ENCODE measurements at places on chromosomes 7 and 10.

GRCh38 chr7:74051193-74051592, 23.2 kb downstream of the ELN start:
- no peak for DNase-seq

- DNase-seq: peak; percentile 98
Measured at GRCh38 chr7:17405786-17406185, 107.3 kb downstream of the AHR start.

DNA sequence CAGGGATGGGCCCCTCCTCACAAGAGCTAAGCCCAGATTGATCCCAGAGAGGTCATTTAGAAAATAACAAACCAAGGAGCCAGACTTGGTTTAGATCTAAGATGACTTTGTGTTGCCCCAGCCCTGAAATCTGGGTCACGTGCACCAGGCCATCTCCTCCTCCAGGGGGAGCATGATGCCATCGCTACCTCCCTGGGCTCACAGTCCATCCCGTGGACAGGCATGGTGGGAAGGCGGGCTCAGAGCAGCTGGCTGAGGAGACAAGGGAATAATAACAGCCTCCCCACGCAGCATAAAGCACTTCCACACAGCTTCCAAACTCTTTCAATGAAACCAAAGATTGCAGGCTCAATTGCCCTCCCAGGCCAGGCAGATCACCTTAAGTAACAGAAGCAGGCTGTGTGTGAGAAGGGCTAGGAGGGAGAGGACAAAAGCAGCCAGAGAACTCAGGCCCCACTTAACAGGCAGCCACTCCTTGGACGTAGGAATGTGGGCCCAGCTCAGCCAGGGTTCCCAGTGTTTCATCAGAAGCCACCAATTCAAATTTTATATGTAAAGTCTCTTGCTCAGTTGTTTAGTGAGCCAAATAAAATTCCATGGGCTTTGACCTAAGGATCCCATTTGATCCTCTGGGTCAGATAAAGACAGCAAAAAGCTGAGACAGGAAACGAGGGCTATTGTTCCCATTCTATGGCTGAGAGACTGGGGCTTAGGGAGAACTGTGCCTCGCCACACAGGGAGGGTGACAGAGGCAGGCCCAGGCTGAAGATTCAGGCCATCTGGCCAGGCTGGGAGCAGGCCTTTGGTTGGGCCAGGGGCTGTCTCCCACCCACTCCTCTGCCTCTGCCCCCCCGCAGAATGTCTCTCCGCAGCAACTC, 100.2 kb downstream of the COL13A1 start:
- peak; percentile 66 for DNase-seq

- peak; percentile 38 for DNase-seq
Measured at GRCh38 chr7:39567294-39567693, 1.1 kb downstream of the YAE1 start.

DNA sequence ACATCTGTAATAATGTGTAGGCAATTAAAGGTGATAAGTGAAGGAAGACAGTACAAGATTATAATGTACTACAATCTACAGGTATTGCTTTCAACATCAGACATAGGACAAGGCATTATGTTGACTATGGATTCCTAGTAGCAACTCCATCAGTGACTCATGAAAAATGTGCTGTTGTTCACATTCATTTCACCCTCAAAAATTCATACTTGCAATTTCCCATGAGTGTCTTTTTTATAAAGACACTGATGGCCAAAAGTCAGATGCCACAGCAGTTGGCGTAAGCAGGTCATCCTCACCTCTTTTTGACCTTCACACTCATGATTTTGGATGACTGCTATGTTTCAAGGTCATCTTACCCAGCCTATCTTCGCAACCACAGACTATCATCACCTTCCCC, 100.0 kb upstream of the AMPH start:
- peak; percentile 64 for DNase-seq

GRCh38 chr10:36779238-36779846, 346.1 kb upstream of the ANKRD30A start:
- DNase-seq: peak; percentile 51

DNA sequence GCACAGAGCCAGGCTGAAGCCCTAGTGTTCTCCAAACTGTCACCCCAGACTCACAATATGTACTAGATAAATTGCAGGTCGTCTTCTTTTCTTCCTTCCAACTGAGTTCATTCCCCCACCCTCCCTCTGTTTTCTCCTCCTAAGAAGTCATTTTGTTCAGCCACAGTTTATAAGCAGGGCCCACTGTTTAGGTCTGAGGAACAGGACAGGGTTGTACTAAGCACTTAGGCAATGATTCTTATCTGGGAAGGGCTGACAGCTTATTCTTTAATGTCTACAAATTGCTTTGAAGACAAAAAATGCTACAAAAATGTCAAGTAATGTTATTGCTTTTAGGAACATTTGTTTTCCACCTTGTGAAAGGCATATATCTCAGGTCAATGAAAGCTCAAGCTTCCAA, 59.1 kb downstream of the CDC123 start:
- no peak for DNase-seq

DNA sequence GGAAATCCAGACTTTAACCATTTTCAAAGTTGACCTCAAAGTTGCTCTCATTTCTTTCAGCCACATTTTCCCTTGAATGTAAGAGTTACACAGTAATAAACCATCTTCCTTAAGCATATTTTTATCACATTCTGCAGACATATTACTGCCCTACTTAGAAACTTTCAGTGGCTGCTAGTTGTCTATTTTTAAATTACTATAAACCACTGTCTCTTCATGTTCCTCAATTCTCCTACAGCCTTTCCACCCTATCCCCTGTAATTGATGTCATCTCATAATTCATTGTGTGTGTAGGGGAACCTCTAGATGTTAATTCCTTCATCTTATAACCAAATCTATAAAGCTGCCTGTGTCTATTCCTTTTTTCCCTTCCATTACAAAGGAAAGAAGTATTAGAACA, 78.1 kb upstream of the STRIP2 start:
- no peak for DNase-seq

- DNase-seq: no peak
Measured at GRCh38 chr7:12943781-12944180, 256.3 kb downstream of the ARL4A start.

DNA sequence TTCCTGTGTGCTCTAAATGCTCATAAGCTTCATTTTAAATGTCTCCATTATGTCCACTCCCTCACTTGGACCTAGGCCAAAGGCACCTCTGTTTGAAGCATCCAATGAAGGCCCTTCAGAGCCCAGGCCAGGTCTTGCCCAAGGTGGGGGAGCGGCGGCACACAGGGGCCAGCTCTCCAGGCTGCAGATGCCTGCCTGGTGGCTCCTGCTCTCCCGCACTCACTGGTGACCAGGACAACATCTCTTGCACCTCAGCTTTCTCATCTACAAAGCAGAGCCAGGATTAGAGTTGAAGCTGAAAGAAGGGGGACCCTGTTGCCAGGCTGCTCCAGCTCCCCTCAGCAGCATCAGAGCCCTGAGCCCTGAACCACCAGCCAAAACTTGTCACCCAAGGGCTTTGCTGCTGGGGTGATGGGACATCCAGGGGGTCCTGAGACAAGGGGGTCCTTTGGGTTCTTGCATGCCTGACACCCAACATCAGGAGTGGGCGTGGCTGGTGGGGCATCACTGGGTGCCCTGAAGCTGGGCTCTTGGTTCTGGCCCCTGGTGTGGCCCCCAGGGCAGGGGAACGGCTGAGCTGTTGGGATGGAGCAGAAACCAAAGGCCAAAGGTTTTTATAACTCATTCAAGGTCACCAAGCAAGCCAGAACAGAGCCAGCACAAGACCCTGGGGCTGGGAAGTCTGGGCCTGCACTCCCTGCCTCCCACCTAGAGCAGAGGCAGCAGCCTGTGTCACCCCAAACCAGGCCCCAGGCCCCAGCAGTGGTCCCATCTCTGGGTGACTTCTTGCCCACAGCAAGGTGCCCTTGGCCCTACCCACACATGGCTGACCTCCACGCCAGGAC, 1.2 kb downstream of the NACAD start:
- DNase-seq: no peak

DNA sequence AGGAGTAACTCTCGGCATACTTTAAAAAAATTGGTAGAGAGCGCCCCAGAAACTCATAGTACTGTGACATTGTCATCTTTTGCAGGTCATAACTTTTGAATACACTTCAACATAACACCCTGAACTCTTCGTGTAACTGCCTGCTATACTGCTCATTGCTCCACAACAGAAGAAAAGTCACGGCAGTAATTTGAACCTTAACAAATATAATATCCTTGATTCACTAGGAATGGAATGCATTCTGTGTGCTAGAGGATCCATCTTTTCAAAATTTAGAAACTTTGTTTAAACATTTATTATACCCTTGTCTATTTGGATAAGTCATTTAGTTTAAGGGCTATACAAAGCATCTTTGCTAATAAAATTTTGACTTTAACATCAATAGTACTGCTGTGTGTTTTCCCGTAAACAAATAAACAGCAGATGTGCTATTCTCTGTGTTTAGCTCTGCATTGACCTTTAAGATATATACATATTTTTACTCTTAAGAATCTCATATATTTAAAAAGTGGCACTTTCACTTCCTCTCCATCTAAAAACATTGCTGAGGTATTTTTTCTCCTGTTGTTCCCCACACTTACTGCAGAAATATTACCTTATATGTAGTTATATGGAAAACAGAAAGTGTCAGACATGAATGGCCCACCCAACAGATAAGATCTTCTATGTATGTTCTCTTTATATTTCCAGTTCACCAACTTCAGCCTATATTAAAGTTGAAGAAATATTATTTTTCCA, 217.6 kb upstream of the TMEM229A start:
- no peak for DNase-seq

DNA sequence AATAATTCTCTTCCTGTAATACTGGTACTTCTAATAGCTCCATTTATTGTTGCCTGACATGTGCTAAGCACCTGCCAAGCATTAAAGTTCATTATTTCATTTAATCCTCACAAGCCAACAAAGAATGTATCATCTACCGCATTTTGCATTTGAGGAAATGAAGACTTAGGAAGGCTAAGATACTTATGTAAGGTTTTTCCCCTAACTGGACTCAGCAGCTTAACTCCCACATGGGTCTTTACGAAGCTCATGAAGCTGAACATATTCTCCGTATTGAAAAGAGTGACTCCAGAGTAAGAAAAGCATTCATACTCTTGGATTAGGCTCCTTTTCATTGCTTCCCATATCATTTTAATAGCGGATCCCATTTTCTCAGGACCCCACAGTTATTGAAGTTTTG, 155.7 kb upstream of the TMEM72 start:
- no peak for DNase-seq
